Cardiac fibroblast (primary cell): ENCODE measurements at places on chromosomes 11 and 22.

DNA sequence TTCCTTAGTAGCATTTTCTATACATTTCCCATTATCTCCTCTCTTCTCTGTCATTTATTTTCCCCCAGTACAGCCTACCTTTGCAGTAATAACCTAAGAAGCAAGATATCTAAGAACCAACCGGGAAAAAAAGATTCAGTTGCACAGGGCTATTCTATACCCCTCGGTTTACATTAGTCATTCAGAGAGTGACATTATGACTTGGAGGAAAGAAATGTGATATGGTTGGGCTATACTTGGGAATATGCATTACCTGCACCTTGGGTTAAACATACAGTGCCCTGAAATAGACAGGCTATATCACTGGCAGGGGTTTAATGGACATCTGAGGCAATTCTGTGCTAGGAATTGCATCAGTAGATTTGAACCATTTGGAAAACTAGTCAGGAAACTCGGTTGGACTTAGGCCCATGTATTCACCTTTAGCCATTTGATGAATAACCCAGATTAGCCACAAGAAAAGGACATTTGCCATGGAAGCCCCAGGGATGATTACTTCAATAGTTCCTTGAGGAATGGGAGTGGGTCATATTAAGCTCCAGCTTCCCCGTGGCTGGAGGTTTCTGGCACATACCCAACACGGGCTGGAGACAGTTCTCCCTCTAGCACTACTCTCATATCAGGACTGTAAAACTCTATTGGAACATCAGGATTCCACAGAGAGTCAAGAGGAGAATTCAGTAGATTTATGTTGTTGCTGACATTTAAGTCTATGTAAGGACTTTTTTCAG, 973.2 kb downstream of the NTM start:
- no peak for DNase-seq

- DNase-seq: peak; percentile 4
These were observed 102.9 kb upstream of the GAL start for GRCh38 chr11:68581439-68581838.

DNA sequence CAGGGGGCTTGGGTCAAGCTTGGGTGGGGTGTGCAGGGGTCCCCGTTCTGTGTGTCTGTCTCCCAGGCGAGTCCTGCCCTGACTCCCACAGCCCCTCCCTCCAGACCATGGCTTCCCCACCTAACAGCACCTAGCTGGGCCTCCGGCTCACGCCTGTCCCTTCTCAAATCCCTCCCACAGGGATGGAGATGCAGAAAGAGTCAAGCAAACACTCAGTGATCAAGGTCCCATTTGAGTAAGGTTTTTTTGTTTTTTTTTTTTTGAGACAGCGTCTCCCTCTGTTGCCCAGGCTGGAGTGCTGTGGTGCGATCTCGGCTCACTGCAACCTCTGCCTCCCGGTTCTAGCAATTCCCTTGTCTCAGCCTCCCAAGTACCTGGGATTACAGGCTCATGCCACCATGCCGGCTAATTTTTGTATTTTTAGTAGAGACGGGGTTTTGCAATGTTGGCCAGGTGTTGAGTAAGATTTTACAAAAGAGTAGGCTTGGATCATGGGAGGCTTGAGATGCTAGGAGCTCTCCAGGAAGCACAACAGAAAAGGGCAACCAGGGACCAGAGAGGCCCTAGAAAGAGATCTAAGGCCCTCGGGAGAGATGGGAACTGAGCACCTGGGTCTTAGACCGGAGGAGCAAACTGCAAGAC, 5.7 kb downstream of the APOBEC3D start:
- DNase-seq: no peak

GRCh38 chr11:122246874-122247273, 130.9 kb upstream of the BLID start:
- no peak for DNase-seq
